Stimulated activated CD8-positive, alpha-beta memory T cell treated with anti-CD3 and anti-CD28 coated beads, Interleukin-15, amount 100 ng/mL, for 48 hours (primary cell): ENCODE measurements at places on chromosomes 6 and 20.
A peak's percentile ranks its signal among the peaks of the same experiment; 100 is the strongest.

DNA sequence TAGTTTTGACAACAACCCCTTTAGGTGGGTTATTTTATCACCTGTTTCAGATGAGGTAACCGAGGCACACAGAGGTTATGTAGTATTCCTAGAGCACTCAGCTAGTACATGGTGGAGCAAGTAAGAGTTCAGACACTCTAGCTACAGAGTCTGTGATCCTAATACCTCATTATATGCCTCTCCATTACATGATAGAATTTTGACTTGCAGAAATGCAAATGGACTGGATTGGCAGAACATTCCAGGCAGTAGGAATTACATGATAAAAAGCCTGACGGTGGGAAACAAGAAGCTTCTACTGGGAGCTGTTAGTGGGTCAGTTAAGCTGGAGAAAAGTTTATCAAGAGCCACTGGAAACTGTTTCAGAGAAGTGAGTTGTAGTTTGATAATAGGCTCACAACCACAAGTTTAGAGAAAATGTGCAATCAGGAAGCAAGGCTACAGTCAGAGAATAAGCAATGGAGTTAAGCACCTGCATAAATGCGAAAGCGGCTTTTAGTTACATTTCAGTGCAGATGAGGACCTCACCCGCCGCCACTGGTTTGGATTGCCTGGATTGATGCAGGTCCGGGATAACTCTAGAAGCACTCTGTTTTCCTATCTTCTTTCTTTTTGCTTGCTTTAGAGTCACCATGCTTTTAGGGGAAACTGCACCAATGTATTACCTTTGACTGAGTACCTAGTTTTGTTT is 34.7 kb upstream of the MYLK2 start:
- no peak for DNase-seq

GRCh38 chr6:111154981-111155380 is 67.7 kb downstream of the SLC16A10 start:
- DNase-seq: peak; percentile 21

DNA sequence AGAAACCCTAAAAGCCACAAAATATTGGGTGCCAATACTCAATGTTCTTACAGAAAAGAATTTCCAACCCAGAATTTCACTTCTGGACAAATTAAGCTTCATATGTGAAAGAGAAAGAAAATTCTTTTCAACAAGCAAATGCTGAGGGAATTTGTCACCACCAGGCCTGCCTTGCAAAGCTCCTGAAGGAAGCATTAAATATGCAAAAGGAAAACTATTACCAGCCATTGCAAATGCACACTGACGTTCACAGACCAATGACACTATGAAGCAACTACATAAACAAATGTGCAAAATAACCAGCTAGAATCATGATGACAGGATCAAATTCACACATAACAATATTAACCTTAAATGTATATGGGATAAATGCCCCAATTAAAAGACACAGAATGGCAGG is 187.9 kb upstream of the BTBD3 start:
- no peak for DNase-seq

- DNase-seq: no peak
Measured at GRCh38 chr6:133466680-133467079, 225.5 kb downstream of the EYA4 start.

DNA sequence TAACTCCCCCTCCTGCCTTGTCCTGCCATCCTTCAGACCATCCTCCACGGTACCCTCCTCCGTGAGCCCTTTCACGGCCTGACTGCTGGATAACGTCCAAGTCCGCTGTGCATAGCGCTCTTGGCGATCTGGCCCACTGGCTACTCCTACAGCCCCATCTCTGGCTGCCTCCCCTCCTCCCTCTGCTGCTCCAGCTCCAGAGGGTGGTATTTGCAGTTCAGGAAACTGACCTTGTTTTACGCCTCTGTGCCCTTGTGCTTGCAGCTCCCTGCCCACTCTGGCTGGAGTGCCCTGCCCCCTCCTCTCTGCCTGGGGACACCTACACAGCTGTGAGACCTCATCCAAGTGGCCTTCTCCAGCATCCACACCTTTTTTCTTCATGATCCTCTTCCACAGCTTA is 6.5 kb upstream of the RREB1 start:
- no peak for DNase-seq

- no peak for DNase-seq
Measured at GRCh38 chr20:11217326-11218172, 543.8 kb upstream of the JAG1 start.

GRCh38 chr6:161660666-161661571 is 387.1 kb upstream of the AGPAT4 start:
- peak; percentile 10 for DNase-seq

GRCh38 chr6:146598772-146599405 is at the start of gene ADGB:
TSS of gene ADGB (plus strand) at chr6:146598972. CDS start at chr6:146599041, 69 bp downstream.
- DNase-seq: no peak

DNA sequence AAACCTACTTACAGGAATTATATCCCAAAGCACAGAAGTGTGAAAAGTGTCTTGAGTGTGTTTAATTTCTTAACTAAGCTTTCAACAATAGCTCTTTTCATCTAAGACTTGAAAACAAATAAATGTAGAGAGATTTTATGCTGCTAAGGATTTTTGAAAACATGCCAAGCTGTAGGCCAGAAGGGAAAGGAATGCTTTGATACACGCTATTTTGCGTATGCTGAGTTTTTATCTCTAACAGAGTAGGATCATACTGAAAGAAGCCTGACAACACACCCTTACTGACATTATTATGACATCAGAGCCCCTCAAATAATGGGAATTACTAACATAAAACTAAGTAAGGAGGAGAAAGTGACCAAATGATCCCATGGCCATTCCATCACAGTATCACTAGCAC is 265.5 kb downstream of the KHDC1L start:
- DNase-seq: no peak

DNA sequence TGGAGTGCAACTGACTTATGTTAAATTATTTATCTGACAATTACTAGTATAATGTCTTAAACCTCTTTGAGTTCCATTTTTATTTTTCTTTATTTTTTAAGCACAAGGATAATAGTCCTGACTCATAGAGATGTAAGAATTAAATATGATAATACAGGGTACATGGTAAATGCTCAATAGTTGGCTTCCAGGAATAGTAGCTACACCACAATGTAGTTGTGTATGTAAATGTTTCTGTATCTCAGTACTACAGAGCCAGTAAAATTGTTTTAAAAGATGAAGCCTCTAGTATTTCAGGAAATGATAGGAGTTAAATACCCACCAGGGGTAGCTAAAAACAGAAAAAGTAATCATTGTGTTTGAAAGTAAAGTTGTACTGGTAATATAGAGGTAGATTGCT is 487.4 kb upstream of the IRAK1BP1 start:
- no peak for DNase-seq

DNA sequence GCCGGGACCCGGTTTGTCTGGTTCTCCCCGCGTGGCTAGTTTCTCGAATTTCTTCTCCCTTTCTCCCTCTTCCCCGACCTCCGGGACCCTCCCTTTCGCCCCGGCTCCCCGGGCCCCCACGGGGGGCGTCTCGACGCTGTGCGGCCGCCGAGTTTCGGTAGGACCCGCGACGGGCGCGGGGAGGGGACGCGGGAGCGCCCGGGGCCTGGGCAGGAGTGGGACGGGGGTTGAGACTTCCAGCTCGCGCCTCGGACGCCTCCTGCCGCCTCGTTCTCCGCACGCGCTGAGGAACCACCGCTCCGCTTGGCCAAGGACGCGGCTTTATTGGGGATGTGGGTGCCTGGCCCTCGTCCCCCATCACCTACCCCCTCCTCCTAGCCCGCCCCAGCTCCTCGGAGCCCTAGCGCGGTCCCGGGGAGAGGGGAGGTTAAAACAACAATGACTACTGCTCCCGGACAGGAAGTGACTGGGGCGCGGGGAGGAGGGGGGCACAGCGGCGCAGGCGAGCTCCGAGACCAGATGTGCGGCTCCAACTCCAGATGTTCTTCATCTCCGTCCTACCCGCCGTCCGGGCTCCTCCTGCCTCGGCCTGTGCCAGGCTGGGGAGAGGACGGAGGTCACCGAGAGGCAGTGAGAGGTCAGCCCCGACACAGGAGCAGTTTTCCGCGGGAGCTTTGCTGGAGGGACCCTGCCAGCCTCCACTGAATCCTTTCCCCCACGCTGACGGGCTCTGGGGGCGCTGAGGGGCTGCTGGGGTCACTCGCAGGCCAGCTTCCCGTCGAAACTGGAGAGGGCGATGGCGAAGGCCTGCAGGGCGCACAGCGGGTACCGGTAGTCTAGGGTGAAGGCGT is 917 bp upstream of the TEAD3 start:
- no peak for DNase-seq

DNA sequence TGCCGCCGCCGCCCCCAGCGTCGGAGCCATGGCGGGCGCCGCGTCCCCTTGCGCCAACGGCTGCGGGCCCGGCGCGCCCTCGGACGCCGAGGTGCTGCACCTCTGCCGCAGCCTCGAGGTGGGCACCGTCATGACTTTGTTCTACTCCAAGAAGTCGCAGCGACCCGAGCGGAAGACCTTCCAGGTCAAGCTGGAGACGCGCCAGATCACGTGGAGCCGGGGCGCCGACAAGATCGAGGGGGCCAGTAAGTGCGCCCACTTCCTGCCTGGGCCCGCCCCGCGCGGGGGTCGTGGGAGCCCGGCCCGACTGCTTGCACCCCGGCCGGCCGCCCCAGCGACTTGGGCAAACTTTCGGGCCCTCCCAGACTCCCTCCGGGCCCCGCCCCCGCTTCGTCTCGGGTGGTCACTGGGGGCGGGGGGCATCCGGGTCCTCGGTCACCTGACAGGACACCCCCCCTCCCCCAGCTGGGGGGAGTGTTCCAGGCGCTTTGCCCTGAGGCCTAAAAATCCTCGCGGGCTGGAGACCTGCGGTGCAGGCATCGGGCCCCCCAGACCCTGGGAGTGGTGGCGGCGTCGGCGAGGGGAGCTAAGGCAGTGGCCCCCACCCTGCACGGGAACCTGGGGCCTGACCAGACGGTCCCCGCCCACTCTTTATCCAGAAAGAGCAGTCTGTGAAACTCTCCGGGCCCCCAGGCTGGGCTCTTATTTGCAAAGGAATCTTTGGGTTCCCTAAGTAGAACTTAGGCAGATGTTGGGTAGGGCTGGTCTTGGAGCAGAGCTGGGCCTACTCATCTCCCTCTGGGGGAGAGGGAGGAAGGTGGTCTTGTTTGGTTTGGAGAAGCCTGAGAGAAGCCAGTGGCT is 501 bp downstream of the PLCG1 start:
- DNase-seq: peak; percentile 61

DNA sequence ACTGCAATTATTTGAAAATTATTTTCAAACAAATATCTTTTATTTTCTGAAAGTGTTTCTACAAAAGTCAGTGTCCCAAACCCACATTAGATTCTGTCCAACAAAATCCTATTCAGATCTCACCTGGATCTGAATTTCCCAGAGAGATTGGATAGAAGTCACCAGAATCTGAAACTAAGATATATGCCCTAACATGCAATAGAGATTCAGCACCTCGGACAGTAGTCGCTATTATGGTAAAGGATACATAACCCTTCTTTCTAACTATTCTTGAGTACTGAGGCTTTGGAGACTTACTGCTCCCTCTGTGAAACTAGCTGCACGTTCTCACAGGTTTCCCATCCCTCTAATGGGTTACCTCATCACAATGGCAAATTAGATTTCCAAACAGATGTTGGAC is 151.4 kb downstream of the ID4 start:
- DNase-seq: no peak

- DNase-seq: no peak
Measured at GRCh38 chr20:23270382-23270911, 80.1 kb upstream of the NXT1 start.

DNA sequence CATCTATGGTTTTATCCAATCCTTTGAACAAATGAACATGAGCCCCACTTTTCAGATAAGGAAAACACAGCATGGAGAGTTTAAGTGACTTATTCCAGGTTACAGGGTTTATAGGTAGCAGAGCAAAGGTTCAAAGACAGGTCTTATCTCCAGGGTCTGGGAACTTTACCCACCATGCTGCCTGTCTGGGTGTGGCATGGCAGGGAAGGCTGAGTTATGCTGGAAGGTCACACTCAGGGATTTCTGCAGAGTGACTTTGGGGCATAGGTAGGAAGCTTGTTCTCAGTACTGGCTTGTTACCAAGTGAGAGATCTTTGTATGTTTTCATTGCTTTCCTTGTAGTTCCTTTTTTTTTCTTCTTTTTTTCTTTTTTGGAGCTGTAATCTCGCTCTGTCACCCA is 1.8 kb downstream of the ZNF831 start:
- no peak for DNase-seq

DNA sequence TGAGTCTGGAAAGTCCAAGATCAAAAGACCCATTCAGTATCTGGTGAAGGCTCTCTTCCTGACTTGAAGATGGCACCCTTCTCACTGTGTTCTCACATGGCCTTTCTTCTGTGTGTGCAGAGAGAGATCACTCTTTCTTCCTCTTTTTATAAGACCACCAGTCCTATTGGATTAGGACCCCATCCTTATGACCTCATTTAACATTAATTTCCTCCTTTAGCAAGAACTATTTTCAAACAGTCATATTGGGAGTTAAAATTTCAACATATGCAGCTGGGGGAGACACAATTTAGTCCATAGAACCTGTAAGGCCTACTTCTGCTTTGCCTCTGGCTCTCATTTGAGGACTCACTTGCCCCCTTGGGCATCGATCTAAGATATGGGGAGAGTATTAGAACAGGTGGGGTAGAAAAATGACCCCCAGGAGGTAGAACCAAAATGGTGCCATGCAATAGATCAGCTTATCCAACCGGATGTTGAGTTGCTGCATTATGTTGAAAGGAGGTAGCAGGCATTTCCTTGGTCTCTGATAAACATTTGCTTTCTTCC is 78.4 kb upstream of the ATXN1 start:
- DNase-seq: no peak

DNA sequence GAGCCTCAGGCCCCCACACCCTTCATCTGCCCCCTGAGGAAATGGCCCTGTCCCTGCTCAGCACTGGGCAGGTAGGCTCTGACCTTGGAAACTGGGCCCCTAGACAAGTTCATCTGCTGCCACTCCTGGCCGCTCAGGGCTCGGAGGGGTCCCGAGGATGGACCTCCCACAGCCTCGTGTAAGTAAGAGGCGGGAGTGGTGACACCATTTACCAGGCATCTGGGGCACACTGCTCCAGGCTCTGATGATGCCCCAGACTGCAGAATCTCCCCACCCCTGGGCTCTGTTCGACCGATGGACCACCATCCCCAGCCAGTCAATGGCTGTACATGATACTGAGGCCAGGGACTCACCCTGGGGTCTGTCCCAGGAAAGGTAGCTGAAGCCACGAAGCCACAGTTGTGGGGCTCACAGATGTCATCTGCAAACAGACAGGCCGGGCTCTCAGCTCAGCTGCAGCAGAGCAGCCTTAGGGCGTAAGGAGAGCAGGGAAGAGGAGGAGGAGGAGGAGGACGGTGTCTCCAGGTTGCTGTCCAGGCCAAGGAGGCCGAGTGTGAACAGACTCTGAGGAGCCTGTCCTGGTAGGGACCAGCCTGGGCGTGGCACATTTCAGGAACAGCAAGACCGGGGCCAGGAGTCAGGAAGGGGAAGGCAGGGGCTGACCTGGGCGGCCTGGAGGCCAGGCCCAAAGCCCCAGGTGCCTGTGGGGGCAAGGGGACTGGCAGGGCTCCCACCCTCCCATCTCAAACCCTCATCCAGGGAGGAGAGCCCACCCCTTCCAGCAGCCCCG is 300.4 kb downstream of the TAF4 start:
- DNase-seq: no peak

GRCh38 chr6:142339968-142340658 is 38.3 kb downstream of the ADGRG6 start:
- no peak for DNase-seq

GRCh38 chr6:154868143-154868594 is 126.9 kb upstream of the TIAM2 start:
- no peak for DNase-seq
